Dermis microvascular lymphatic vessel endothelial cell (primary cell): ENCODE measurements at places on chromosomes 2 and 18.
A peak's percentile ranks its signal among the peaks of the same experiment; 100 is the strongest.

GRCh38 chr2:27130396-27130795 lies 4.0 kb downstream of the PREB start:
- no peak for DNase-seq

- no peak for DNase-seq
Measured at GRCh38 chr2:227921648-227922047, 50.2 kb downstream of the DAW1 start.

DNA sequence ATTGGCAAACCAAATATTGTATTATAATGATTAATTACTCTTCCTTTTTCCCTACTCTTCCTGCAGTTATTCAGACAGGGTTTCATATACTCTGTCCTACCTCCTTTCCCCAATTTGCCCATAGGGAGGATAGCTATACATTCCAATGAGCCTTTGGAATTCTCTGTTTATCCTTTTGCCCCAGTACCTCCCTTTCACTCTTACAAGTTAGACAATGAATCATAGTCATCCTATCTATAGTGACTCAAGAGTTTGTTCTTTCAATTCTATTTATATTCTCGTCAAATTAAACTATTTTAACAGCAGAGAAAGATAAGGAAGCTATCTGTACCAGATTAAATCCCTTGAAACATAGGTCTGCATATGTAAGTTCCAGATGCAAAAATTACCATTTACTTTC lies 437.5 kb downstream of the NR4A2 start:
- no peak for DNase-seq

- DNase-seq, result no peak
Measured at GRCh38 chr2:152465541-152465940, 130.6 kb downstream of the FMNL2 start.

- DNase-seq, result no peak
Measured at GRCh38 chr2:37378411-37378810, 34.0 kb downstream of the QPCT start.

DNA sequence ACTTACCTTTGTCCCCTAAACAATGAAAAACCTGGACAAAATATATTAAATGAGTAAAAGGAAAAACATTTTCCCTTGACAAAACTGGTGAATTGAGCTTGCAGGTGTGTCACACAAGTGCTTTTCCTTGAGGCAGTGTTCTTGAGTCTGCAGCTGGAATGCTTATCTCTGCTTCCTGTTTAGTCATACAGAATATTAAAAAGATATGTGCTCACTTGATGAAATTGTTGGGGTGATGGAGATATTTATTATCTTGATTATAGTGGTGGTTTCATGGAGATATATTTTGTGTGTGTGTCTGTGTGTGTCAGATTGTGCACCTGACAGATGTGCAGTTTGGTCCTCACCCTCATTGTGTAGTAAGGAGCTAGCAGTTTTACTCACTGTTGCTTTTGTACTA lies 3.3 kb downstream of the TAF1B start:
- peak; percentile 23 for DNase-seq

GRCh38 chr18:35306588-35307250 lies 16.7 kb upstream of the ZSCAN30 start:
- no peak for DNase-seq

DNA sequence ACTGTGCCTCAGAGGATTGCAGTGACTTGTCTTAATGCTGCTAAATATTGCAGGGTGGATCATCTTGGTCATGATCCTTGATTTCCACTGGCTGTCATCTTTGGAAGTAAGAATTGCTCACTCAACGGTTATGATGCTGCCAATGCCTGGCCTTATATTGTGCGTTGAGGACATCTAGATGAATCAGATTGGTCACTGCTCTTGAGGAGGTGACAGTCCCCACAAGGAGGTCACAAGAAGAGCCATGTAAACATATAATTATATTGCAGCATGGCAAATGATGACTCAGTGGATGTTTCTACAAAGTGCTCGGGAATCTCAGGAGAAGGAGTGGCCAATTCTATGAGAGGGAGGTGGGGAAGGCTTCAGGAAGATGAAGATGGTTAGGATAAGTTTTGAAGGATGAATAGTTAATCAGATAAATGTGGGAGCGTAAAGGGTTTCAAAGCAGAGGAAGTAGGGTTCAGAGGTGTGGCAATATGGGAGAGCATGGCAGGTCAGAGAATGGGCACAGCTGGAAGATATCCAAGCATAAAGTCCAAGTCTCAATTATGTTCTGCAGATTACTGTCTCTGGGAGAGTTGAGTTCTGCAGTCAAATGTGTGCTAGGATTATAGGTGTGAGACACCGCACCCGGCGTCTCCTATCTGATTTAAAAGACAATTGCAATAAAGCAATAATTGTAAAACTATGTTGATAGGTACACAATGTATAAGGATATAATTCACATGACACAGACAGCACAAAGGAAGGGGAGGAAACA lies 21.3 kb upstream of the TMEM131 start:
- no peak for DNase-seq

GRCh38 chr2:179355881-179356280 lies 91.2 kb upstream of the SESTD1 start:
- DNase-seq, result no peak

- DNase-seq, result no peak
Measured at GRCh38 chr18:38843291-38843690, 1277.7 kb upstream of the CELF4 start.

- DNase-seq, result no peak
Measured at GRCh38 chr18:57970356-57971095, 73.5 kb upstream of the NEDD4L start.

DNA sequence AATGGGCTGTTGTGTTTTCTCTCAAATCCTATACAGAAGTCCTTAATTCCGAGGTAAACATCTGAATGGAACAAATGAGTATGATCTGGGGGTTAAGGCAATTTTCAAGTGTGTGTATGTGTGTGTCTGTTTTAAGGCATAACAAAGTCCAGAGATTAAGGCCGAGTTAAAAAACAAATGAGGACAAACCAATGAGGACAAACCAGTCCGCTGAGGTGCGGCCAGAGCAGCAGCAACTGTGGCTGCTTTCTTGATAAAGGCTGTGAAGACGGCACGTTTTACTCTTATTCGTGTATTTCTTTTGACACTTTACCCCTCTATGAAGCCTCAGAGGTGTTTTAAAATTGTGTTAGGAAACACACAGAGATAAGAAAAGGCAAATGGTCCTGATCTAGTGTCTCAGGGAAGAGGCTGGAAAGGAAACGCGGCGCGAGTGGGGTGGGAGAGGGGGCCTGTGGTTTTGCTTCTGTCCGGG lies 495 bp upstream of the GULP1 start:
- no peak for DNase-seq

GRCh38 chr2:120222186-120223033 lies 790 bp downstream of the TMEM185B start:
- no peak for DNase-seq

DNA sequence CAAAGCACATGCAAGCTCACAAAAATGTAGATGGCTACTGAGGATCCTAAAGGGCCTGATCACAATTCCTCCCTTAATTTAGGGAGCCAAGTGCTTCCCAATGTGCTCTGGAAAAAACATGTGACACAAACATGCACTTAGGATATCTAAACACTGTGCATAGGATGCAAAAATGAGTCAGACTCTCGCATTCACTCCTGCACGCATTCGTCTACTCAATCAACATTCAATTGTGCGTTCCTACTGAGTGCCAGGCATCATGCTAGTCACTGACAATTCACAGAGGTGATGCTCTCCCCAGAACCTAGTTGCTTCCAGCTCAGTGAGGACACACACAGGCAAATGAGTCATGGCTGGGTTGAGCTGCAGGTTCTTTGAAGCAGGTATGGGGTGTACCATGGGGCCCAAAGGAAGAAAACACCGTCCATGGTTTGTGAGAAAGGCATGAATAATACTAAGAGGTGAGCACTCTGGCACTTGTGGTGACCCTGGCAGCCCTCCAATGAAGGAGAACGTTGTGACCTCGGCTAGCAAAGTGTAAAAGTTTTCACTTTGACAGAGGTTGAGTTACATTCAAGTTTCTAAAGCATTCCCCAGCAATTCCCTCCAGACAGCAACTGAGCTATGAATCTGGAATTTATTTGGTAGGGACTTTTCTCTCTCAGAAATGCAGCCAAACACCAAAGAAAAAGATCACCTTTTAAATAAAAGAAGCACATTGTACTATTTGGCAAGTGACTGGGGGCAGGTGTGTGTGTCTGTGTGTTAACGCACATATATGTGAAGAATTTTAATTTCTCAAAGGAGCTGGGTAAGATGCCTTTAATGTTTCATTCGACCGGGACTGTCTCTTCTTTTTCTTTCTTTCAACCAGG lies 173.3 kb downstream of the ALPK2 start:
- DNase-seq, result no peak

GRCh38 chr2:226793646-226794045 lies 6.0 kb downstream of the IRS1 start:
- DNase-seq, result no peak

DNA sequence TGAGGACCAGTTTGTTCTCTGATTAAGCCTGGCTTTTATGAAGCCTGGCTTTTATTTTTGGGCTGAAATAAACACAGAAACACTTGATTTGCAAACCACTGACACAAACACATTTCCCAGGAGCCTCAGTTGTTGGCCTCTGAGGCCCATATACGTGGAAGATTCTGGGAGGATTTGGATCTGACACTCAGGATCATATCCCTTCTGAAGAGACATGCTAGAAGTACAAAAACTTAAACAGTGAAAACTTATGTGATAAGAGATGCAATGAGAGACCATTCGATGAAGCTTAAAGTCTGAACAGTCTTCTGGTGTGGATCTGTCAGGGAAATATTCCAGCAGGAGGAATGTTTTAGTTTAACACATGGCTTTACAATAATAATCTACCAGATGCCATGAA lies 33.0 kb downstream of the MYT1L start:
- no peak for DNase-seq

DNA sequence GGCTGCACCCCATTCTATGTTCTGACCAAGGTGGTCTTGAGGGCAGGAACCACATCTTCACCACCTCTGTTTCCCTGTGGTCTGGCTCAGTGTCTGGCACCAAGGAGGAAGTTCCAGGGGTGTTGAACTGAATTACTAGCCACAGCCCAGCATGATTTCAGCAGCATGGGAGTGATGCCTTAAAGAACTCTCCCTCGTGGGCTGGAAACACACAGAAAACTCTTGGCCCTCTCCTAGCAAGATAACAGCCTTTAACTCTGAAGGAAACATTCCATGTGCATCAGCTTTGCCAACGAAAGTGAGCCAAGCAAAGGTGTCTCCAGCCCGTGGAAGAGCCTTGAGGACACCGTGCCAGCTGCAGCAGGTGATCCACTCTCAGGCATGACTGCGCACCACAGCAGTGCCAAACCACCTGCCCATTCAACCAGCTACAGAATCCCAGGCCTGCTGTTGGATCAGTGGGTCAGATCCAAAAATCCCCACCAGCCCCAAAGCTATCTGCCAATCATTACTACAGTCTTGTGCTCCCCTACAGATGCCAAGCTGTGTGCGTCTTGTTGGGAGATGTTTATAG lies 124.8 kb downstream of the TTC32 start:
- no peak for DNase-seq

DNA sequence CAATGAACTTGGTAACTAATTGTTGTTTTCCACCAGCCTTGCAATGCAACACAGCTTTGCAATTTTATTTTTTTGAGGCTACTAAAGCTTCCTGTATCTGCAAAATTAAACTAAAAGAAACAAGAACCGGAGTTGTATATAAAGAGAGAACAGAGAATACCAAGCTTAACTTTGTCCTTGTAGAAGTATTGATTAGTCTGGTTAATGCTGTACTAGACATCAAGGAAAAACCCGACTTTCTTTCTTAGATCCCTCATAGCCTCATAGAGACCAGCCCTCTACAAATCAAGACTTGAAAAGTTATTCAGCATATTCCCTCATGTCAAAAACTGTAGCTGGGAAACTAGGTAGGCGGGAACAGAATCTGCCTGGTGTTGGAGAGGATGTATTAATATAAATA lies 1.7 kb upstream of the ASAP2 start:
- no peak for DNase-seq

DNA sequence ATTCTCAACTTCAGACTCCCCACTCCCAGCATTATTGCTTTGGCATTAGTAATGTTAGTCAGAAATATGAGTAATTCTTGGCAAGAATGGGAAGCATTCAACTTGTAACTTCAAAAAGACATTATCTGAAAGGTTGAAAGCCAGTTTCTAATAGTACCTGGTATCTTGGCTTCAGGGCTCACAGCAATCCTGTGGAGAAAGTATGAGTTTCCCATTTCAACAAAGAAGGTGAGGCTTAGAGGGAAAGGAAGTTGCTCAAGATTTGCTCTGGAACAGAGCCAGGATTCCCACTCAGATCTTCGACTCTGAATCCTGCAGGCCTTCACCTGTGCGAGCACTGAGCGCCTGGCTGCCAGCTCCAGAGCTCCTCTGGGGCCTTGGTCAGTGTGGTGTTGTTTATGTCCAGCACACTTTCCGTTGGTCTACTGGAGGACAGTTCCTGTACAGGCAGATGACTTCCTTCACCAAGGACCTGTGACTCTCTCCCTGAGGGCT lies 136.1 kb downstream of the MCFD2 start:
- peak; percentile 61 for DNase-seq

- DNase-seq, result no peak
Measured at GRCh38 chr2:86150502-86150901, 44.5 kb downstream of the PTCD3 start.

DNA sequence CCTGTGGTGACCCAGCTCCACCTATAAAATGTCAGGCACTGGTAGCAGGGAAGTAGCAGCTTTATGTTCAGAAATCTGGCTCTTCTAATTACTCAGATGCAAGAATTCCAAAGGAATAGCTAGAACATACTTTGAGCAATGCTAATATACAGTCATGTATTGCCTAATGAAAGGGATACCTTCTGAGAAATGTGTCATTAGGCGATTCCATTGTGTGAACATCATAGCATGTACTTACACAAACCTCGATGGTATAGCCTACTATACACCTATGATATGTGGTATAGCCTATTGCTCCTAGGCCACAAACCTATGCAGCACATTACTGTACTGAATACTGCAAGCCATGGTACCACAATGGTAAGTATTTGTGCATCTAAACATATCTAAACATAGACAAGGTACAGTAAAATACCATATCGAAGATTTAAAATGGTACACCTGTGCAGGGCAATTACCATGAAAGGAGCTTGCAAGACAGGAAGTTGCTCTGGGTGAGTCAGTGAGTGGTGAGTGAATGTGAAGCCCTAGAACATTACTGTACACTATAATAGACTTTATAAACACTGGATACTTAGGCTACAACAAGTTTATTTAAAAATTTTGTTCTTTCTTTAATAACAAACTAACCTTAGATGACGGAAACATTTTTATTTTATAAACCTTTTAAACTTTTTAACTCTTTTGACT lies 50.3 kb upstream of the ETAA1 start:
- peak; percentile 25 for DNase-seq

DNA sequence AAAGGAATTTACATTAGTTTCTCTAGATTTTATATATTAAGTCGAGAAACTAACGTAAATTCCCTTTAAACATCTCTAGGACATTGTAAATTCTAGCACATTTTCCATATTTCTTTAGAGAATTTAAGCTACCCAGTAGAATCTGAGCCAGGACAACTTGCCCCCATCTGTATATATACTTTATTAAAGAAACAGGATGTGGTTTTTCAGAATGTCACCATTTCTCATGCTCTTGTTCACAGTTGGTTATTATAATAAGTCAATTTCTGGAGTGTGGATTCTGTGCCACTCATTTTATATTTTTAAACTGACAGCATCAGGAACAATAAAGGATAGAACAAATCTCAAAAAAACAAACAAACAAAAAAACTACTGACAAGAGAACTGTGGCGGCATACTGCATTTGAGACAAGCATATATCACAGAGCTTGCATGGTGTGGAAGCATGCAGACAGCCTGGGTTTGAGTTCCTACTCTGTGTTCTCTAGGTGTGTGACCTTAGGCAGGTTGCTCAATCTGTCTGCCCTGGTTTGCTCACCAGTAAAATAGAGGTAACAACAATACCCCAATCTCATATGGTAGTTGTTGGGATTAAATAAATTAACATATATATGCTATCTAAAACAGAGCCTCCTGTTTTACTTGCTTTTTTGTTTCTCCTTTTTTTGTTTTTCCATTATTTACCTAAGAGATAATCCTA lies 61.4 kb upstream of the DNER start:
- DNase-seq, result no peak
